ENCODE measurements at places on chromosomes 6 and 20. TPM values are rescaled to one million over a fixed set of nuclear protein-coding genes. Genes with fewer than 3 reads are reported as not detected.

EPB41L1 gene
- 0.23 TPM for total RNA-seq

TINAG gene
- total RNA-seq, result not detected

GPSM3 gene
- 82.5 TPM for total RNA-seq

DNA sequence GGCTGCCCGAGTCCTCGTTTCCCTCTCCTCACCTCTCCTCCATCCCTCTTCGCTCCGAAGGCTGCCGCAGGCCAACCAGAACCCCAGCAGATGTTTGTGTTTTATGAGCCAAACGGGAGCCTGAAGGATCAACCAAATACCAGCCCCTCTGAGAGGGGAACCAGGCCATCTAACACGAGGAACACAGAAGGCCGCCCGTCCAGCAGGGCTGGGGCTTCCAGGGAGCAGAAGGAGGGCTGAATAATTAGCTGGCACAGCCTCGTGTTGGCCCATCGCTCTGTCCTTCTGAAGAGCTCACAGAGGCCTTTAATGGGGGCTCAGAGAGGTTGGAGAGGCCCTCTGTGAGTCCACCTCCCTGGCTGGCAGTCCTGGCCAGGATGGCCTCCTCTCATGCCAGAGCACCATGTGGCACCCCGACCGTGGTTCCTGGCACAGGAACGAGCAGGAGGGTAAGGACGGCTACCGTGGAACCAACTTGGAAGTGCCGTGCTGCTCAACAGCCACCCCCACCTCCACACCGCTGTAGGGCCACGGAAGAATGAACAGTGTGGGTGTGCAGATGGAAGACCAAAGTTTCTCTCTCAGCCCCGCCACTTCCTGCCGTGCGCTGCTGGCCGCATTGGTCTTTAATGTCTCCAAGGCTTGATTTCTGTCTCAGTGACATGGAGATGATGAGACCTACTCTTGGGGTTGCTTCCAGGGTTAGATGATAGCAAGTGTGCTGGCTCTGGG, 155.2 kb downstream of the SCML4 start:
- DNase-seq, result peak; percentile 18

GRCh38 chr20:8369311-8369710, 237.2 kb downstream of the PLCB1 start:
- DNase-seq, result no peak

DNA sequence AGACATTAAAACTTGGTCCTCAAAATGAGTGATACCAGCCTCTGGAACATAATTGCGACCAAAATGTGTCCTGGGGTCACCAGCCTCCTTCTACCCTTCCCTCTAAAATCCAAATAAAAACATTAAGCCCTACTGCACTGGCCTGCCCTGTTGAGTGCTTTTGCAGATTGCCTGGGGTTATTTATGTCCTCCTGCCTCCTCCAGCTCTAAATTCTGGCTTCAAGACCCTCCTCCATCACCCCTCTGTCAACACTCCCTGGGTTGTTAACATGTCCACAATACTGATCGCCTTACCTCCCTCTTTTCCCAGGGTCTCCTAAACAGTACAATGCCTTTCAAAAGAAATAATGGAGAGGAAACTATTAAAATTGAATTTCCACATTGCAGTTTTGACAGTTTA, 327.5 kb downstream of the NRN1 start:
- DNase-seq, result no peak

DNA sequence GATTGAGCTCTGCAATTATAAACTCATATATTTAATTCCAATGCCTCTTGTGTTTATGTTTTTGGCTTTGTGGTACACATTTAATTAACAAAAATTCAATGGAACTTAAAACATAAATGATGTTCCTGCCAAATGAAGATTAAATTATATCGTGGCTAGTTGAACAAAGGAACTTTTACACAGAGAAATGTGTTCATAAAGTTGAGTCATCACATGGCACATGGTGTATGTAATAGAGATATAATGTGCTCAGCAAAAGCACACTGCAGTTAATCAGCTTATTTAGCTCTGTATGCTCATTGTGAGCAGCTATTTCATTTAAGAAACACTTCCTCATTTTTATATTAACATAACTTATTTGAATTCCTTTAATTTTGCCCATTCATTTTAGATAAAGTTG, 1295.6 kb upstream of the CITED2 start:
- DNase-seq, result no peak

DNA sequence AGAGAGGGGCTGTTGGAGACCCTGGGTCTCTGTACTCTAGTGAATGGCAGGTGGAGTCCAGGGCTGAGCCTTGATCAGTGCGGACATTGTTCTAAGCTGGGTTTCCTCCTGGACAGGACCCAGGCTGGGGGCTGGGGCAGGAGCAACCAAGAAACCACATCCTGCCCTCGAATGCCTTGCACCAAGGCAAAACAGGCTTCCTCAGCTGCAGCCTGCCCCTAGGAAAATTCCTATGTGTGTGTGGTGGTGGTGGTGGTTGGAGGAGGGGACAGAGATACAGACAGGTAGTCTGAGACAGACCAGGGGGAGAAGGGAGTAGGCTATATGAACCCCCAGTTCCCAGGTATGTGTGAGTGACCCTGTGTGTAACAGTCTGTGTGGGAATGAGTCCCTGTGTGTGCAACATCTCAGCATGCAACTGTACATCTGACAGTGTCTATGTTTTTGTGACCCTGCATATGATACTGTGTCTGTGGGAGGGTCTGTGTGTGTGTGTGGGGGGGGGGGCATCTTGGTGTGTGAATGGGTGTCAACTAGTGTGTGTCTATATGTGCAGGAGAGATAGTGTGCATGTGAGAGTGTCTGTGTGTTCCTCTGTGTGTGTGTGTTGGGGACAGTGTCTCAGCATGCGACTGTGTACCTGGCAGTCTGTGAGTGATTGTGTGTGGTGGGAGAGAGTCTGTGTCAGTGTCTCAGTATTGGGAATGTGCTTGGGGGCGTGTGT, 3.0 kb downstream of the GLP1R start:
- no peak for DNase-seq
